Amniotic stem cell (primary cell): ENCODE measurements at places on chromosomes 13 and 19.

- no peak for DNase-seq
Measured at GRCh38 chr13:66745307-66745706, 484.8 kb downstream of the PCDH9 start.

DNA sequence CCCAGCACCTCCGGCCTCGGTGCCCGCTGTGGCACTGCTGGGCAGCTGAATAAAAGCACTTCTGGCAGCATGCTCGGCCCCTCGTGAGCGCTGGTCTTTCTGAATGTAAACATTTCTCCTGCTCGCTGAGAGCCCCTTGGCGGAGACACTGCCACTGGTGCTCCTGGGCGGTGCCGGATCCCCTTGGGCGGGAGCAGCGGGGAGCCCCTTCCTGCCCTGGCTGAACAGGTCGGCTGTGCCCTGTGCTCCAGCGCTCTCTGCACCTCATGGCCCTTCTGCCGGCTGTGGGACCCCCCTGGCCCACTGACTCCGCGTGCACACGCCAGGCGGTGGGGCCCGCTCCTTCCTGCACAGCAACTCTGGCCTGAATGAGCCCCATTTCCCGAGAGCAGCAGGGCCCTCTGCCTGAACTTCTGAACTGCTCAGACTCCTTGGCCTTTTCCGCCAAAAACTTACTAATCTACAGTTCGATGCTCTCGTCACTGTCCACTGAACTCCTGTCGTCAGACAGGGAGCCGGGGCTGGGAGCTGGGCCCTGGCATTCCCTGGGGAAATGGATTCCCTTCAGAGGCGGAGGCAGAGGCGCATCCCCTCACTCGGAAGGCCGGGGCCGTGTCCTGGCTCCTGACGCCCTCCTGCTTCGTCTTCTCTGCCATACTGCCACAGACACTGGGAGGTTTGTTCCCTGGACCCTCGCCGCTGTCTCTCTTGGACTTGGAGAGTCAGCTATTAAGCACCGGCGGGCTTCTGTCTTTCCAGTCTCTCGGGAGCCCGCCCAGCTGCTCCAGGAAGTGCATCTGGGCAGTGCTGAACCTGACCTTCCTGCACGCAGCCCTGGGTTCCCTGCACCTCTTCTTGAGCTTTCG, 14.2 kb downstream of the RB1 start:
- no peak for DNase-seq

DNA sequence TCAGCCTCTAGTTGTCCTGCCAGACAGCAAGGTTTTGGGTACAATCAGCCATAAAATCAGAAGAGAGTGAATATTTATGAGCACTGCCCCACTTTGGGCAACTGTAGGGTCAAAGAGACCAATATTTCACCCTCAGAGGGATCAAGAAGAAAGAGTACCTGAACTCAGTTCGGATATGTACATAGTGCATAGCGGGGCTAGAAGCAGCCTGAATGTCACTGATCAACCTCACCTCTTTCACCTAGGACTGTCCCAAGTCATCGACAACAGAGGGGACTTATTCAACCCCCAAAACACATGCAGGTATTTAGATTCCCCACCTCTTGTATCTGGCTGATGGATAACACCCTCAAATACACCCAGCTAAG, 446.9 kb downstream of the COG6 start:
- DNase-seq: no peak

GRCh38 chr13:74751739-74752138, 617.5 kb upstream of the KLF12 start:
- no peak for DNase-seq

DNA sequence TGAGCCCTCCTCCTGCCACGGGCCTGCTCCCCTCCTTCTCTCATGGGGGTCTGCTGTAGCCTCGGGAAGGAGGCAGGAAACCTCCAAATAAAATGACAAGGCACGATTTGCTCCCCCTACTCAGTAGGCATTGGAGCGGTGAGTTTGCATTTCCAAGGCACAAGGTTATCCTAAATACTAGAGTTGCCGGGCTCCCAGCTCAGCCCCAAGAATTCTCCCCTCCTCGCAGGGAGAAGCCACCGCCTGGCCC, 1.5 kb downstream of the CEBPA start:
- no peak for DNase-seq
